ENCODE measurements at places on chromosomes 11 and 22.

DNA sequence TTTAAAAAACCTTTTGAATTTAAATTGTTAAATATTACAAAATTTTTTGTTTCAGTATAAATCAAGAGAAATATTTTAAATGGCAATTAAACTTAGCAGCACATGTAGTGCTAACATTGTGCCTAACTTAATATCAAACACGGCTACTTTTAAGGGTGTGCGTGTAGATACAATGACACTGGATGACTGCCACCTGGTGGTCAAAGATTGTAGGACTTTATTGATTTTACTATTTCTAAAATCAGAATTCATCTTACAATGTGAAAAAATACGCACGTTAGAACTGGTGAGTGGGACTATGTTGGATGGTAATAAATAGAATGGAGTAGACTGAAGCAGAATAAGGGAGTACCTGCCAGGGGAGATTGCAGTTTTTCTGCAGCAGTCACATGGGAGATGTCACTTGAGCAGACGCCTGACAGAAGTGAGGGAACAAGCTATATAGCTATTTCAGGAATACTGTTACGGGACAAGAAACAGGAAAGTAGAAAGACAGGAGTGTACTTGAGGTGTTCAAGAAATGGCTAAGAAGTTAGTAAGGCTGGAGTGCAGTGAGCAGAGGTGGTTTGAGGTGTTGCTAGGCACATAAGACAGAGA is 52.9 kb downstream of the UVRAG start:
- peak; percentile 26 for DNase-seq

DNA sequence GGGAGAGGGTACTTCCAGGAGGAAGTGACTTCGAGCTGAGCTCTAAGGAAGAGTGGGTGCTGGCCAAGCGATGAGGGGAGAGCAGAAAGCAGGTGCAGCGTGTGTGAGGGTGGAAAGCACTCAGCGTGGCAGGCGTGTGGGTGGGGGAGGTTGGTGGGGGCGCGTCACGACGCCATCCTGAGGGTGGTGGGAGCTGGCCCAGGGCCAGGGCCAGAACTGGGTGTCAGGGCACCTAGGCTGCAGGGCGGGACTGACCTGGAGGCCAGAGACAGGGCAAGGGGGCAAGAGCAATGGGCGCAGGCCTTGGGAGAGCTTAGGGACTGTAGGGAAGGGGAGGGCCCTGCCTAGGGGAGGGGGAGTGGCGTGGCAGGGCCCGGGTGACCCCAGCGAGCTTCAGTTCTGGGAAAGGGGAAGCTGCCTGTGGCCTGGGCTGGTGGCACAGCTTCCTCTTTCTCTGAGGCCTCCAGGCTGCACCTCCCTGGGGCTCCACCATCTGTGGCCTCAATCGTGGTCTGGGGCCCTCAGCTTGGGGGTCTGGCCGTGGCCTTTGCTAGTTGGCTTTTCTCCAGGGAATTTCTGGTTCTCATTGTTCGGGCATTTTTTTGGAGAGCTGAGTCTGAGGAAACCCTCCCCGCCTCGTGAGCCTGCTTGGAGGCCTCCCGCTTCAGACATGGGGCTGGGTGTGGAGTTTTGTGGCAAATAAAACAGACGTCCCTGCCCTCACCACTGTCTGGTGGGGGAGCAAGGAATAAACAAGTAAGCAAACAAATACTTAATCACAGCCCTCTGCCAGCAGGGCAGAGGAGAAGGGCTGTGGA is 8.9 kb downstream of the RELT start:
- DNase-seq, result no peak

DNA sequence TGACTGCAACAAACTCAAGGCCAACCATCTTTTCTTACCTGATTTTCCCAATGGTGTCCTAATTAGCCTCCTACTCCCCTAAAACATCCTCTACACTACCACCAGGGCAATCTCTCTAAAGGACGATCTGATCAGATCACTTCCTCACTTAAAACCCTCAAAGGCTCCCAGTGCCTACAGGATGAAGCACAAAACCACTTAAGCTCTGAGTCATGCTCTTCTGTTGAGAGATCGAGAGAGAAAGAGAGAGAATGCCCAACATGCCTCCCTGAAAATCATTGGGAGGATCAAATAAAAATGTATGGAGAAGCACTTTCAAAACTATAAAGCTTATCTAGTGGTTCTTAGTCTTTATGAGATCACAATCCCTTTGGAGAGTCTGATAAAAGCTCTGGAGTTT is 171.1 kb downstream of the CADM1 start:
- DNase-seq, result no peak

GRCh38 chr11:110152199-110152598 is 59.0 kb downstream of the ZC3H12C start:
- DNase-seq, result no peak

DNA sequence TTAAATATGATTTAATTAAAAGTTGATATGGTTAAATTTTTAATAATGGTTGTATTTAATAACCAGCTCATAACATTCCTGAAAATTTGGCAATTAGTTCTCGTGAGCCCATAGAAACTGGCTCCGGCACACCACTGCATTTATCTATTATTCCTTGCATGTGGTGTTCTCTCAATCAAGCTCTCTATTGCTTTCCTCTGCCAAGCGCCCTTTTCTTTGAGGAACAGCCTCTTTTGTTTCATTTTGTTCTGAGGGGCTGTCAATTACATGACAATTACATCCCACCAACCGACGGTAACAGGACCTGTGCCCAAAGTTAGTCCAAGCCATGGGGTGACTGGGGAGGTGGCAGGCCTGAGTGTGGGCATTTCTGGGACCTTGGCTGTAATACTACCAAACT is 8.1 kb downstream of the C11orf91 start:
- DNase-seq, result no peak

DNA sequence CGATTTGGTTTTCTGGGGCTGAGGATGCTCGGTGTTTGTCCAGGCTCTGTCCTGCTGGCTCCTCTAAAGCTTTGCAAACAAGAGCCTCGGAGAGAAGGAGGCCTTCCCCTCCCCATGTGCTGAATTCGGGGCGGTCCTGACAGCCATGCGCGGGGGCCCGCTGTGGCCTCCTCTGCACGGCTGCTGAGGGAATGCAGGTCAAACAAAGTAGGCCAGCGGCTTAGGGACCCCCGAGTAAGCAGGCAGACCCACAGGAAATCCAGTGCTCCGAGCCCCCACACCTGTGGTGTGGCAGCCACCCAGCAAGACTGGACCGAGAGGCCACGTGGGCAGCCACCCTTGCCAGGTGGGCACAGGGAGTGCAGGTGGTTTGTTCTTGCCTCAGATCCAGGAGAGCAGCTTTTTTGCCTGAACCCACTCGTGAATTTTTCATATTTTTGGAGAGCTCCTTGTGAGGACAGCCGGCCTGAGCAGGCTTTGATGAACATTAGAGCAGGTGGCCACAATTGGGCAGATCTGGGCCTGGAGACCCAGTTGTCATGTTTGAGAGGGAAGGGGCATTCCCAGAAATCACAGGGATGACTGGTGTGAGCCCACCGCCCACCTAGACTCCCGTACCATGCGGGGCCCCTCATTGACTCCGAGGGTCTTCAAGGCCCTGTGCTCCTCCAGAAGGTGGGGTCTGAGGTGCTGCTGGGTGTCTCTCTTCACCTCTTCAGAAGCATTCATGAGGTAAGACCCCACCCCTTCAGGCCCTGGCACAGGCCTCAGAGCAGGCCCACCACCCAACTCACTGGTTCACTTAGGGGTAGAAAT is 43.0 kb upstream of the KCNQ1OT1 start:
- no peak for DNase-seq

GRCh38 chr11:10694486-10695239 is 1.1 kb upstream of the IRAG1 start:
- DNase-seq, result no peak

Measured in stimulated activated CD4-positive, alpha-beta T cell treated with anti-CD3 and anti-CD28 coated beads, Interleukin-2, amount 100 ng/mL, for 24 hours (primary cell).